ENCODE measurements at places on chromosomes 4 and X. TPM values are rescaled to one million over a fixed set of nuclear protein-coding genes. Genes with fewer than 3 reads are reported as not detected.

BBS12 gene
- 4.6 TPM for total RNA-seq

COX7B gene
- total RNA-seq: 178 TPM

NDST3 gene
- total RNA-seq: 2.0 TPM

LRP2BP gene
- 0.17 TPM for total RNA-seq

FGF5 gene
- 0.64 TPM for total RNA-seq

ARHGEF6 gene
- total RNA-seq: 0.42 TPM

EVC2 gene
- total RNA-seq: 14.1 TPM

RTL9 gene
- total RNA-seq: 1.4 TPM

FAT4 gene
- 2.5 TPM for total RNA-seq

KCNE5 gene
- total RNA-seq: 10.8 TPM

ZC4H2 gene
- 37.0 TPM for total RNA-seq

- no peak for DNase-seq
Observed at GRCh38 chr4:2332201-2332975, 70.5 kb upstream of the MXD4 start.

DNA sequence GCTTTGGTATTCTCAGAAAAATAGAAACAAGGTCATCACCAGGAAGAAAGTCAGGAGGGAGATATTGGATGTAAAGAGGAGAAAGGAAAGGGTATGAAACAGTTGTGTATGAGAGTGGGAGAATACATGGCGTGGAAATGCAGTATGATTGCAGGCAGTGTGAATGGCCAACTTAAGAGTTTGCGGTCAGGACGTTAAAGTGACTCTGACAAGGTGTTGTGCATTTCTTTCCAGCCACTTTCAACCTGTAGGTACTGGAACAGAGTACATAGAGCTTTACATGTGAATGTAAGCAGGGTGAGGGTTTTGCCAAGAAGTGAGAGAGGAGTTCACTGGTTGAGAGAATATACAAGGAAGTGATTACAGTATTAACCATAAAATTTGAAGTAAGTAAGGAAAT is 15.7 kb downstream of the ATP10D start:
- no peak for DNase-seq

DNA sequence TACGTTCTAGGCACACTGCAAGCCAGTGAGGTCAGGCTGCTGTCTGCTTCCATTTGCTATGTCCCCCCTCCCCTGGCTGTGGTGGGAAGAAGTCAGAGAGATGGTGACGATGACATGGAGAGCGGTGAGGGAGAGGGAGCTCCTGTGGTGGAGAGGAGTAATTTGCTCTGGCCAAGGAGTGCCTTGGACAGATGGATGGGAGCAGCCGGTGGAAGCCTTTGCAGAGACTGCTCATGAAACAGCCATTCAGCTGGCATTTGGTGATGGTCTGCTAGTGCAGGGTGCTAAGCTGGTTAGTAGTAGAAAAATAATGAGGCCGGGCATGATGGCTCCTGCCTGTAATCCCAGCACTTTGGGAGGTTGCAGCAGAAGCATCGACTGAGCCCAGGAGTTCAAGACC is 124.1 kb downstream of the FHDC1 start:
- no peak for DNase-seq

DNA sequence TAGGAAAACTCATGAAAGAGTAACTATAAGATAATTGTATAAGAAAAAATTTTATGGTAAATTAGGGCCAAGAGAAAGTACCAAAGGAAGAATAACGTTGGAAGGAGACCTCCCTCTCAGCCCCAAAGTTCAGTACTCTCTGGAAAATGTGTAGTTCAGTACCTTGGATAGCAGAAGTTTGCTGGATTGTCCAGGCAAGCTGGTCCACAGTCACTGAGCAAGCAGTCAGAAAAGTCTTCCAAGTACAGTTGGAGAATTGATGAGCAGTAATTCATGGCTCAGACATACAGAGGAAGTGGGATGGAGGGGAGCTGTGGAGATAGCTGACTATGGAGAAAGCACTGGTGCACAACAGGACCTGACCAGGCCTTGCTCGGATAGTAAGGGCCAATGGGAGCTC is 598.2 kb upstream of the NDST4 start:
- no peak for DNase-seq

GRCh38 chr4:157043131-157043530 is 32.8 kb upstream of the GLRB start:
- no peak for DNase-seq

DNA sequence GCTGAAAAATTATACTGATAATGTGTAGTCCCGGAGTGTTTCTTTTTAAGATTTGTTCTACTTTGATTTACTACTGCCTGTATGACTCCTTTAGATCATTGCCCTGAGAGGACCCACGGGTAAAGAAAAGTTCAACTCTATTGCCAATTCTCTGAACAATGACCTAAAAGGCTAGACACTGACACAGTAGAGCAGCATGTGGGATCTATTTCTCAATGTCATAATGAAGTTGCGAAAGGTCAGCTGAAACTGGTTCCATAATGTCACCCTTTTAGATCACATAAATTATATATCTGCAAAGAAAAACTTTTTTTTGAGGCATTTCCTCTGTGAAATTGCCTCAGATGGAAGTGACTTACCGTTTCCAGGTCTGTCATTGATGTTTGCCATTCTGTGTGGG is 67.4 kb downstream of the GLRB start:
- no peak for DNase-seq

DNA sequence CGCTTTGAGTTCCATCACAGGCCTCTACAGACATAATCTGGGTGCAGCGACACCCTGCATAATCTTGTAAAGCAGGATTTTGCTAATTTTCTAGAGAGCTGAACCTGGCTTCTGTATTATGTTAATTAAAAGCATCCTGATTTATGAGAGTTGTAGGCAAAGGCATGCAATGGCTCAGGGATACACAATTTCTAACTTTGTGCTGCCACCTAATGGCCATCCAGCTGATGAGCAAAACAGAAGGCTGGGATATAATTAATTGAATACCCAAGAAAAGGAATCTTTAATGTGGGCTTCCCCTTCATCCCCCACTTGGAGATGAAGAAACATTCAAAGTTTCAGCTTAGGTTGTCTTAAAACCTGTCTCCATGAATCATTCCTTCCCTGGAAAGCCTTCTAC is 78.1 kb downstream of the BMP15 start:
- no peak for DNase-seq

GRCh38 chr4:26105337-26105736 is 191.3 kb downstream of the SMIM20 start:
- DNase-seq: no peak

- no peak for DNase-seq
Observed at GRCh38 chrX:28126886-28127285, 145.6 kb upstream of the DCAF8L1 start.

- DNase-seq: no peak
Observed at GRCh38 chr4:67122029-67122428, 423.3 kb downstream of the CENPC start.

- DNase-seq: no peak
Observed at GRCh38 chrX:136179133-136179532, 31.8 kb downstream of the FHL1 start.

GRCh38 chrX:56231537-56232090 is 542 bp upstream of the KLF8 start:
- DNase-seq: no peak

- no peak for DNase-seq
Observed at GRCh38 chrX:136061696-136062095, 76.5 kb downstream of the SLC9A6 start.

GRCh38 chrX:50470103-50471031 is at the start of gene DGKK:
Gene DGKK (minus strand): TSS chrX:50470825. CDS start chrX:50470678, 147 bp downstream.
- peak; percentile 40 for DNase-seq

DNA sequence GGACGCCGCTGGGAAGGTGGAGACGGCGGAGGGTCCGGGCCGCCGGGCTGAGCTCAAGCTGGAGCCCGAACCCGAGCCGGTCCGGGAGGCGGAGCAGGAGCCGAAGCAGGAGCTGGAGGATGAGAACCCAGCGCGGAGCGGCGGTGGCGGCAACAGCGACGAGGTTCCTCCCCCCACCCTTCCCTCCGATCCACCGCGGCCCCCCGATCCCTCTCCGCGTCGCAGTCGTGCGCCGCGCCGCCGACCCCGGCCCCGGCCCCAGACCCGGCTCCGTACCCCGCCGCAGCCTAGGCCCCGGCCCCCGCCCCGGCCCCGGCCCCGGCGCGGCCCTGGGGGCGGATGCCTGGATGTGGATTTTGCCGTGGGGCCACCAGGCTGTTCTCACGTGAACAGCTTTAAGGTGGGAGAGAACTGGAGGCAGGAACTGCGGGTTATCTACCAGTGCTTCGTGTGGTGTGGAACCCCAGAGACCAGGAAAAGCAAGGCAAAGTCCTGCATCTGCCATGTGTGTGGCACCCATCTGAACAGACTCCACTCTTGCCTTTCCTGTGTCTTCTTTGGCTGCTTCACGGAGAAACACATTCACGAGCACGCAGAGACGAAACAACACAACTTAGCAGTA is 483 bp downstream of the USP27X start:
- no peak for DNase-seq

- DNase-seq: no peak
Observed at GRCh38 chr4:152626790-152627189, 53.0 kb downstream of the TMEM154 start.
